Stimulated activated CD8-positive, alpha-beta memory T cell treated with anti-CD3 and anti-CD28 coated beads, Interleukin-7, amount 100 ng/mL, for 1 hour (primary cell): ENCODE measurements at places on chromosomes 7 and 10.

DNA sequence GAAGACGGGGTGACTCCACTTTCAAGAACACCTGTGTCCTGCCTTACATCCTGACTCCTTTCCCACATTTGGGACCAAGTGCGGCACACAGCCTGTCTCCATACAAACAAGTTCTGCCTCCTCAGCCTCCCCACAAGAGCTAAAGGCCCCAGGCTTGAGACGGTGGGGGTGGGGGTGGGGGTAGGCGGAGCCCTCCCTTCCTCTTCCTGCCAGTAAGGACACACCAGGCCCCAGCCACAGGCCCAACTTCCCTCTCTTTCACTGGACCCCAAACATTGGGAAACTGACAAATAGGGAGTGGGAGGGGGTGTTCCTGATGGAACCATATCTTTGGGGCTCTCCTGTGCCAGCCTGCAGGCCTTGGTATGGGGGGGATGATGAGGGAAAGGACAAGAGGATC lies 4.6 kb downstream of the CDK5 start:
- no peak for DNase-seq

DNA sequence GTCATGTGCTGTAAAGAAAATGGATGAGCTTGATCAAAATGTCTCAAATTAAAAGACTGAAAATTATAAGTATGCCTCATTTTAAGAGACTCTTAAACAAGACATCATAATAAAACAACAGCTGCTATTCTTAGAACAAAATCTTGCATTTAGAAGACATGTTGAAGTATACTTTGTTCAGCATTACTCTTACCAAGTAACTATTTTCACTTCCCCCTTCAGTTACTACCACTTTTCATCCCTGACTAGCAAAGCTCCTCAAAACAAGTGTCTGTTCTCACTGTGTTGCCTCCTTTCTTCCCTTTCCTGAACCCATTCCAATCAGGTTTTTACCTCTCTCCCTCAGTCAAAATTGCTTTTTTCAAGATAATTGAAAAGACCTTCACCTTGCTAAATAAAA lies 31.6 kb downstream of the ELAPOR2 start:
- no peak for DNase-seq

- DNase-seq, result no peak
Observed at GRCh38 chr10:28993056-28993455, 295.8 kb upstream of the LYZL1 start.

GRCh38 chr10:78656417-78657162 lies 412.2 kb upstream of the ZMIZ1 start:
- no peak for DNase-seq

DNA sequence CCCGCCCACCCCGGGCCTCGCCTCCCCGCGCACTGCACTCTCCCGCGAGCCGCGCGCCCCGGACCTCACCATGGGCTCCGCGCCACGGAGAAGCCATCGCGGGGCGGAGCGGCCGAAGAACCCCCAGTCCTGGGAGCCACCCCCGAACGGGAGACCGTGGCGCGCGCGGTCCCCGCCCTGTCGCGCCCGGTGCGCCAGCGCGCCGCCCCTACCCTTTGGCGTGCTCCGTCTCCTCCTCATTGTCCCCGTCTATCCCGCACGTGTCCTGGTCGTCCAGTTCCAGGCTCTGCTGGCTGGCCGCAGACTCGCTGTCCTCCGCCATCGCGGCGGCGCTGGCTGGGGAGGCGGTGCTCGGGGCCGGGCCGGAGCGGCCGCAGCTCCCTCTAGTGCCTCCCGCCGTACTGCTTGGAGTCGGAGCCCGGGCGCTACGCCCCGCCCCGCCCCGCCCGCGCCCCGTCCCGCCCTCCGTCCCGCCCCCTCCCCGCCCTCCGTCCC lies at the start of gene NMT2:
Gene NMT2 (minus strand): TSS at position 403 of the 495 bp plus-strand sequence. CDS start 81 bp downstream, at position 322.
- DNase-seq, result no peak

DNA sequence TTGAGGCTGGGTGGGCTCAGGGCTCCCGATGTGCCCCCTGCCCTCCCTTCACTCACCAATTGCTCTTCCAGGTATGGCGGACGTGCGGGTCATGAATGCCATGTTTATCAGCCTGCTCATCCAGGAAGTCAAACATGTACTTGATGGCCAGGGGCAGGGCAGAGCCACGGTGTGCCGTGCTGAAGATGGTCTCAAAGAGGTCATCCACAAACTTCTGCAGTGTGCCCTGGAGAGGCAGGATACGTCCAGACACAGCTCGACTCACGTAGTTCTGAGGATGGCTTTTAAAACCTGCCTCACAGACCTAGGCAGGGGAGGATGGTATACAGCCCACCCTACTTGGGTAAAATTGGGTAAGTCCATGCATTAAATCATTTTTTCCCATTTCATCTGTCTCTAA lies 431.2 kb downstream of the PLXNA4 start:
- no peak for DNase-seq

DNA sequence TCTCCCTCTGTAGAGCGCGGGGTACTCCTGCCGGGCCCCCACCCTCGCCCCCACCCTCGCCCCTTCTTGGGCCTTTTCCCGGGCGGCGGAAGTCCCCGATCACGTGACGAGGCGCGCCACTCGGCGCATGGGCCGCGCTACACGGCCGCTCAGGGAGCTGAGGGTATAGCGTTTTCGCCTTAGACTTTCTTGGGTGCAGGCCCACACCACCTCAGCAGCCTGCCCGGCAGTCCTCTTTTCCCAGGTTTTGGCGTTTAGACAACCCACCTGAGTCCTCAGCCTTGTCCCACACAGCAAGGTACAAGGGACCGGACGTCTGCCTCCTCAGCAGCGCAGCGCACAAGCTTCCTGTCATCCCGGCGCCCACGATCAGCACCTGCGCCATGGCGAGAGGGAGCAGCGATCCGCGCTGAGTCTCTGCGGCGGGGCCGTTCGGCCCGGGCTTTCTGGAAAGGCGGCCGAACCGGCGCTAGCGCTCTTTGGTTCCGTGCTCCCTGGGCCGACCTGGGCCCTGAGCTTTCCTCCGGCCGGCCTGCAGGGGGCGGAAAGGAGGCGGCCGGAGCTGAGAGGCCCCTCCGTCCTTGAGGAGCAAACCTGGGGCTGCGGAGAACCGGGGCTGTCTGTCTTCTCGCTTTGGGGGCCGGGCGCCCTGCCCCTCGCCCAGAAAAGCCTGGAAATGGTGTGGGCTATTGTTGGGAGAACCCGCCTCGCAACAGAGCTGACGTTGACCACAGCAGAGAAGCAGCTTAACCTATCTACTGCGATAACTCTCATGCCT lies at the start of gene RNLS:
Gene RNLS (minus strand): TSS at position 513 of the 778 bp plus-strand sequence.
- DNase-seq, result peak; percentile 32

- no peak for DNase-seq
Observed at GRCh38 chr10:70265032-70265689, 18.6 kb downstream of the NPFFR1 start.

DNA sequence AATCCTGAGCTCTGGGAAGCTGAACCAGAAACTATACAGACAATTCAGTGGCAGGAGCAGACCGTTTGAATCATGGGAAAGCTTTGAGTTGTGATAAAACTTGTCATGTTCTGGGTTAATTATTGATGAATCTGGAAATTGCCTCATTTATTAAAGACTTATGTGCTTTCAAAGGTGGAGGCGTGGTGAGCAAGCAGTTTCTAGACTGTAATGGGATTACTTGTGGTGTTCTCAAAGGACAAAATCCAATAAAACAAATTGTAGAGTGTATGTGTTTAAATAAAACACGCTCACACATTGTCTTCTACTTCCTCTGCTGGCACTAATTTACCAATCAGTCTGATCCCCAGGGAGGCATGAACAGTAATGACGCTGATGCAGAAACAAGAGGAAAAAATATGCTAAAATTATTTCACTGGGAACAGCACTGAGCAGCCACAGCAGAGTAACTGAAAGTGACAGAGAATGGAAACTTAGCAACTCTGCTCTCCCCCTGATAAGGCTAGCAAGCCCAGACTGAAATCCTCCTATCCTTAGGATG lies 25.1 kb downstream of the PARD3 start:
- no peak for DNase-seq

- no peak for DNase-seq
Observed at GRCh38 chr10:3027866-3028265, 39.5 kb upstream of the PFKP start.

DNA sequence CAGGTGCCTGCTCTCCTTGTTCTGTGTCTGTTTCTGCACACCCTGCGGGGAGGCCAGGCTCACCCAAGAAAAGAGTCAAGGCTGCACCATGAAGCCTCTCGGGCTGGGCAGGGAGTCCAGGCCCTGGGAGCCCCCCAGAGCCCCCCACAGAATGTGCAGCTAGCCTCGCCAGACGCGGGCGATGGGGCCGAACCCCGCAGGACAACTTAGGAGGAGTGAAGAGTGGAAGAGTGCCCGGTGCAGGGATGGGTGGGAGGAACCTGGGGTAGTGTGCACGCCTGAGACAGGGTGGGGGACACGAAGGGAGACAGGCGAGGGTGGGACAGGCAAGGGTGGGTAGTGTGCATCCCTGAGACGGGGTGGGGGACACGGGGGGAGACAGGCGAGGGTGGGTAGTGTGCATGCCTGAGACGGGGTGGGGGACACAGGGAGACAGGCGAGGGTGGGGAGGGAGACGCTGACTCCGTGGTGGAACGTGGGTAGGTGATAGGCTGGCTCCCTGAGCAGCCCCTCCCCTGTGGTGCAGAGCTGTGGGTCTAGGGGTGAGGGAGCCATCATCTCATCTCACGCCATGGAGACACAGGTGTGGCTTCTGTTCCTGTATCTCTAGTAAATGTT lies 615.4 kb downstream of the DNAJB6 start:
- no peak for DNase-seq

- no peak for DNase-seq
Observed at GRCh38 chr7:101725921-101726320, 91.5 kb upstream of the CUX1 start.

DNA sequence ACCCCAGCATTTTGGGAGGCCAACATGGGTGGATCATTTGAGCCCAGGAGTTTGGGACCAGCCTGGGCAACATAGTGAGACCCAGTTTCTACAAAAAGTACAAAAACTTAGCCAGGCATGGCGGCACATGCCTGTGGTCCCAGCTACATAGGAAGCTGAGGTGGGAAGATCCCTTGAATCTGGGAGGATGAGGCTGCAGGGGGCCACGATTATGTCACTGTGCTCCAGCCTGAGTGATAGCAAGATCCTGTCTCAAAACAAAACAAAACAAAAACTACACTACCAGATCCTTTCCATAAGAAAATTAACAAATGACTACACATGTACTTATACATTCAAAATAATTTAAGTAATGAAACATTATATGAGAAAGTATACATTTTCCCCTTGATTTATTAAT lies 116.4 kb upstream of the KLF6 start:
- no peak for DNase-seq

DNA sequence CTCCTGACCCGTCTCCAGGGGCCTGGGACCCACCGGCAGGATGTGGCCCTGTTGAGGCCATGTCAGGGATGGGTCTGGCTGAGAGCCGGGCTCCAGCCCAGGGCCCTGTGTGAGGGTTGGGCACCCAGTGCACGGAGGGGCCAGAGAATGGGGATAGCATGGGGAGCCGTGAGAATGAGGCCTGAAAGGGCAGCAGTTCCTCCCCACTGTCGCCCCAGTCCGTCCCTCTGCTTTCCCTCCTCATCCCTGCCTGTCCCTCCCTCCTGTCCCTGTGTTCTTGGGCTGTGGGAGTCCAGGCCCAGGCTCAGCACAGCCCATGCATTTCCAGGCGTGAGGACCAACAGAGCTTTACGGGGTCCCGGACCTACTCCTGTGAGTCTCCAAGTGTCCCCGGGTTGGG lies 9.6 kb downstream of the LAT2 start:
- DNase-seq, result no peak

GRCh38 chr7:126803060-126803665 lies 449.6 kb downstream of the GRM8 start:
- no peak for DNase-seq

- DNase-seq, result no peak
Observed at GRCh38 chr10:26854524-26854923, 6.2 kb downstream of the ABI1 start.

GRCh38 chr7:50142425-50143017 lies 49.5 kb upstream of the ZPBP start:
- no peak for DNase-seq

DNA sequence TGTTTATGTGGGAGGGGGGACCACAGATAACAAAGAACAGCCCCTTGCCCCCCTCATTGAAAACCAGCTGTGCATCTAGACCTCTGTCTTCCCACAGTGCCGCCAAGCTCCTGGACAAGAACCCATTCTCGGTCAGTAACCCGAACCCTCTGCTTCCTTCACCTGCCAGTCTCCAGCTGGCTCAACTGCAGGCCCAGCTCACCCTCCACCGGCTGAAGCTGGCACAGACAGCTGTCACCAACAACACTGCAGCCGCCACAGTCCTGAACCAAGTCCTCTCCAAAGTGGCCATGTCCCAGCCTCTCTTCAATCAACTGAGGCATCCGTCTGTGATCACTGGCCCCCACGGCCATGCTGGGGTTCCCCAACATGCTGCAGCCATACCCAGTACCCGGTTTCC lies 91.0 kb upstream of the PDCD4 start:
- DNase-seq, result no peak

GRCh38 chr10:15744217-15744865 lies 24.6 kb upstream of the ITGA8 start:
- peak; percentile 1 for DNase-seq

DNA sequence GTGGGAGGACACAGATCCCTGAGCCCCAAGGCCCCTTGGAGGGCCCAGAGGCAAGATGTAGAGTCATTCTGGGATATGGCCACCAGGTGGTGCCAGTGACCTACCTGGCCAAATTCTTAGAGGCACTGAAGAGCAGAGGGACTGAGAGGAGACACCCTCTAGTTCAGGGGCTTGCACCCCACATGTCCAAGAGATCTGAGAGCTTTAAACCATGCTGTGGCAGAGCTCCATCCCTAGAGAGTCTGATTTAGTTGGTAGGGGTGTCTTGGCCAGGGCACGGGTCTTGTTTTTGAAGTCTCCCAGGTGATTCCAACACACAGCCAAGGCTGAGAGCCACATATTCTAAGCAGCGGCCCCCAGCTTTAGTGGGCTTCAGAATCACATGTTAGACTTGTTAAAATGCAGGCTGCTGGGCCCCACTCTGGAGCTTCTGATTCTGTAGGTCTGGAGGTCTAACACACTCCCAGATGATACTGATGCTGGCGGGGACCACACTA lies 52.5 kb downstream of the PRF1 start:
- peak; percentile 66 for DNase-seq

- DNase-seq, result no peak
Observed at GRCh38 chr7:39664585-39664984, 41.2 kb downstream of the RALA start.

- DNase-seq, result no peak
Observed at GRCh38 chr10:31693491-31693890, 235.1 kb downstream of the ARHGAP12 start.

DNA sequence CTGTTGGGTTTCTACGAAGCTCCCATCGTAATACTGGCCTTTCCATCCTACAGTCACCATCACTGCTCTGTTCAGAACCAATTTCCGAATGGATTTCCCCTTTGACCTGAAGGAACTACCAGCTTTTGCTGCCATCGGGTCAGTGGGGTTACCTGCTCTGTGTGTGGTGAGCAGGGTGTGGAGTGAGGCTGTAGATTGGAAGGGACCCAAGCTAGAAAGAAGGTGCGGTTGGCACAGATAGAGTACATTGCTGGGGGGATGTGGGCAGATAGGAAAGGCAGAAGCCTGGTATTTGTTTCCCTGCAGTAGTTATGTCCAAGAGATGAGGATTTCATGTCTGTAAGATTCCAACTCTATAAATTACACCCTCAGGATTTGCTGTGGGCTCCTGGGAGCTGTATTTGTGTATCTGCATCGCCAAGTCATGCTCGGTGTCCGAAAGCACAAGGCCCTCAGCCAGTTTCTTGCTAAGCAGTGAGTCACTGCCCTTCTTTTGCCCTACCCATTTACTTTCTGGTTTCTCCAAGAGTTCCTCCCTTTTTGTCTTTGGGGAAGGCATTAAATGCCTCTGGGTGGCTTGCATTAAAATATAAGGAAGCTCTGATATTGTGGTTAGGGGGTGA lies 15.4 kb downstream of the CLCN1 start:
- no peak for DNase-seq

GRCh38 chr7:29647020-29647654 lies 83.5 kb downstream of the PRR15 start:
- DNase-seq, result no peak
